Activated B cell treated with CpG ODN at 0.5 μM for 24 hours (primary cell): ENCODE measurements at places on chromosomes 5 and 9. TPM values are rescaled to one million over a fixed set of nuclear protein-coding genes. Genes with fewer than 3 reads are reported as not detected.

DNA sequence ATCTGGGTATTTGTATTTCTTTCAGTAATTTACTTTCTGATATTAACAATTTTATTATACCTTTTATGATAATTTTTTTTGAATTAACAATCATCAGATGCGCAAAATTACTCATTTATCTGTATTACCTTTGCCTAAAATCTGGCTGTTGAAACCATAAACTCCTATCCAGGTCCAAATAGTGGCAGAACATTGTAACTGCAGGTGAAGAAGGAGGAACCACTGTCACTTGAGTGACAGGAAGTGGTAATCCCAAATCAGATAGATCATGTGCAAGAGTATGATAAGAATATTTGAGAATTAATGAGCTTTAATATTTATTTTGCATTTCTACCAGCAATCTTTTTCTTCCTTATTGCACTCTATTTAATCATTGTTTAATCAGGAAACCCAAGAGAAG is 139.3 kb upstream of the TLE4 start:
- DNase-seq, result no peak

- DNase-seq, result no peak
Observed at GRCh38 chr9:130498298-130498917, 53.6 kb downstream of the ASS1 start.

DNA sequence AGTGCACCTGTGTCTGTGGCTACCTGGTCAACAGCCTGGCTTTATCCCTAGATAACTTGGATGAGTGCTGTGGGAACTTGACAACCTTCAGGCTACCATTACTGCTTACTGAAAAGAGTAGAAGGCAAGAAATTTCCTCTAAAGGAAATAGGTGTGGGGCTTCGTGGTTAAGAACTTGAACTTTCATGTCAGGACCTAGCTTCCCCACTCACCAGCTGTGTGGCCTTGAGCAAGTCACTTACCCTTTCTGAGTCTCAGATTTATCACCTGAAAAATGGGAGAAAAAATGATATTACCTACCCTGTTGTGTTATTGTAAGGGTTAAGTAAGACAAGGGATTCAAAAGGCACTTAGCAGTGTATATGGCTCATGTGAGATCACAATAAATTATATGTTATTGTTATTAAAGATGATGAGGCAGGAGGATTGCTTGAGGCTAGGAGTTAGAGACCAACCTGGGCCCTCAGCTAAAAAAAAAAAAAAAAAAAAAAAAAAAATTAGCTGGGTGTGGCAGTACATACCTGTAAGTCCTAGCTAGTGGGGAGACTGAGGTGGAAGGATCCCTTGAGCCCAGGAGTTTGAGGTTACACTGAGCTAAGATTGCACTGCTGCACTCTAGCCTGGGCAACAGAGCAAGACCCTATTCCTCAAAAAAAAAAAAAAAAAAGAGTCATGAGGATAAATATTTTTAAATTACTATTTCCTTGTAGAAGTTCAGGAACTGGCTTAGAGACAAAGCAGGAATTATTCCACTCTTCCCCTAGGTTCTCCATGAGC is 97.0 kb upstream of the SPRY4 start:
- no peak for DNase-seq

GRCh38 chr9:124320062-124320973 is 62.6 kb downstream of the NEK6 start:
- DNase-seq, result peak; percentile 36

DNA sequence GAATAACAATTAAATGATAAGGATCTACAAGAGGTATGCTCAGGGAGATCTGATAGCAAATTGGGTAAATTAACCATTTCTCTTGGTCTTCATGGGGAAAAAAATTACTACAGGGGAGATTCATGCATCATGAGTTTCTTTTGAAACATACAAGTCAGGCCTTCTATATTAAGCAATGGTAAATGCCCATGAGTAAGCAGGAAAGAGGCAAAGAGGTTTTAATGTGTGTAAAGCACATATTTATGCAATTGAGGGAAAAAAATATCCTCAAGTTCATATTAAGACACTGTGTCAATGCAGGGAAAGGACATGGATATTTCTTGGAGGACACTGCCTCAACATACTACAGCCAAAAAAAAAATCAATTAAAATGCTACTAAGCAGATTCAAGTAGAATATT is 73.4 kb upstream of the NR4A3 start:
- DNase-seq, result no peak

- DNase-seq, result no peak
Observed at GRCh38 chr5:2617461-2617860, 134.0 kb downstream of the IRX2 start.

DNA sequence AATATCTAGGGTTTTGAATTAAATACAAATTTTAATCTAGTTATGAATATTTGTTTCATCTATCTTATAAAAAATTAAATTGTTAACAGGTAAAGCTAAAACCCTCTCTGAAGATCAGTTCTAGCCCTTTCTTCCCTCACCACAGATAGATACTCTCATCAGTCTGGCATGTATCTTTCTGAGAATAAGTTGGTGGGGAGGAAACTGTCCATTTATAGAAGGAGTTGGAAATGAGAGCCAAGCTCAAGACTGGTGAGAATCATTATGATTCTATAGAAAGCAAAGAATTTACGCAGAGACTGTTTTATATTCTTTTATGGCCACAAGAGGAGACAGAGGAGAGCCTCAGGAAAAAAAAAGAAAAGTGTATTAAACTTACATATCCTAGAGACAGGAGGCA is 59.0 kb downstream of the STARD4 start:
- no peak for DNase-seq

GRCh38 chr5:147464211-147464610 is 45.7 kb downstream of the DPYSL3 start:
- no peak for DNase-seq

- DNase-seq, result no peak
Observed at GRCh38 chr9:2677915-2678889, 39.1 kb upstream of the KCNV2 start.

DNA sequence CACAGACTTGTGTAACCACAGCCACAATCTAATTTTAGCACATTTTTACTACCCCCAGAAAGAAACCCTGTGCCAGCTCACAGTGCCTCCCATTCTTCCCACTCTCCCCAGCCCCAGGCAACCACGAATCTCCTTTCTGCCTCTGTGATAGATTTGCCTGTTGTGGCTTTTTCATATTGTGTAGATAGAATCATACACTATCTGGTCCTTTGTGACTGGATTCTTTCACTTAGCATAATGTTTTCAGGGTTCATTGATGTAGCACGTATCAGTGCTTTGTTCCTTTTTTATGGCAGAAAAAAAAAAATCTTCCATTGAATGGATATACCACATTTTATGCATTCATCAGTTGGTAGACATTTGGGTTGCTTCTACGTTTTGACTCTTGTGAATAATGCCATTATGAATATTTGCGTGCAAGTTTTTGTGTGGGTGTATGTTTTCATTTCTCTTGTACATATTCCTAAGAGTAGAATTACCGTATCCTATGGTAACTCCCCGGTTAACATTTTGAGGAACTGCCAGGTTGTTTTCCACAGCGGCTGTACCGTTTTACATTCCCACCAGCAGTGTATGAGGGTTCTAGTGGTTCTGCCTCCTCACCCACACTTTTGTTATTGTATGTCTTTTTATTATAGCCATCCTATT is 64.5 kb downstream of the RCL1 start:
- DNase-seq, result no peak

DNA sequence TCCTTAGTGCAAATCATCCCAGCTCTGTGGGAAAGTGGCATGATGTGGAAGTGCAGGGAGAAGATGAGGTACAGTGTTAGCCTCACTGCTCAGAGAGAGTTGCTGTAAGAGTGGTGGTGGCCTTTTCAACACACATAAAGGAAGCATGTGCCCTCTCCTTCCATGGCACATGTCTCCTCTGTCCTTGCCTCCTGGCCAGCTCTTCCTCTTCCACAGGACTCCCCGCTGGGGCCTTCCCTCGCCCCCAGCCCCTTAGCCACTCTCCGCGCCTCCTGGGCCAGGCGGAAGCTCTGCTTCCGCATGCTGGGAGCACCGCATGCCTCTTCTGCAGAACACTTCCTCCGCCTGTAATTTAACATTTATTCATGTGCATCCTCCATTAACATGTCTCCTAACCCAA is 4.8 kb upstream of the KCNMB1 start:
- no peak for DNase-seq

DNA sequence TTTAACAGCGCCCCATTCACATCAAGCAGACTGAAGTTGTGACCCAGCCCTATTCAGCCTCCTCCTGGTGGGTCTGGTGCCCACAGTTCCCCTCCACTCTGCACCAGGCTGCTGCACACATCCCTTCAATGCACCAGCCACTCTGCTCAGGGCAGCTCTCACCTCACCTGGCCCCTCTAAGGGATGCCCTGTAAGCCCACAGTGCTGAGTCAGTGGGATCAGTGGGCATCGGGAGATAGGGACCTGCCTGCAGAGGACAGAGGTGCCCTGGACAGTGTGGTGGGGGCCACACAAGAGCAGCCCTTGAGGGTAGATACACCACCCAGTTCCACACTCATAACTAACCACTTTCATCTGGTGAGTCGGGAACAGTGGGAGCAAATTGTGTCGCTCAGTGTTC is 38.3 kb upstream of the S1PR3 start:
- no peak for DNase-seq

DNA sequence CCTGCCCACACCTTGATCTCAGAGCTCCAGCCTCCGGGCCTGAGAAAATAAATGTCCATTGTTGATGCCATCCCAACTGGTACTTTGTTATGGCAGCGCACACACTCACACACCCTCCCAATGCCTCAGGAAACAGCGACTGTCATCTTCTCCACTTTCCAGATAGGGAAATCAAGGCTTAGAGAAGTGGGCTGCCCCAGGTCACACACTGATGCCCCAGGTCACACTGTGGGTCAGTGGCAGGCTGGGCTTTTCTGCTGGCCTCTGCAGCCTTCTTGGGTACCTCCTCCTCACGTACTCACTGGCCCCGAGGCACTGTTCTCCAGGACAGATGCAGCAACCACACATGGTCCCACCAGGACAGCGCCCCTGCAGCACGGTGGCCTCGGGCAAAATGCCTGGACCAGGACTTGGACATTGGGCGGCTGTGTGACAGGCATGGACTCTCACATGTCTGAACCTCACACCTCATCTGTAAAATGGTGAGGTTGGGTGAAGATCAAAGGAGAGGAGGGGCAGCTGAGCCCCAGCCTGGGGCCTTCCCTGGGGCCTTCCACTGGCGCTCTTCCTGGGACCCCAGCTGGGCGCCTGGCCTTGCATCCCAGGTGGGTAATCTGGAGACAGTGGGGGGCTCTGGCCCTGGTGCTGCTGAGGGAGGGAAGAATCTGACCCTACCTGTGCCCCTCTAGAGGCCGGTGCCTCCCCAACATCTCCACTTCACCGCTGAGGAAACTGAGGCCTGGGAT is 156.0 kb downstream of the COL23A1 start:
- no peak for DNase-seq

- no peak for DNase-seq
Observed at GRCh38 chr5:151174612-151175101, 17.1 kb upstream of the ANXA6 start.

GRCh38 chr5:108919591-108920326 is 172.1 kb downstream of the FER start:
- no peak for DNase-seq

GRCh38 chr9:129677456-129677855 is 12.0 kb downstream of the PRRX2 start:
- no peak for DNase-seq

- DNase-seq, result no peak
Observed at GRCh38 chr9:33791117-33791516, 4.2 kb upstream of the PRSS3 start.

GRCh38 chr9:7238247-7238637 is 480.5 kb downstream of the KDM4C start:
- DNase-seq, result no peak

DNA sequence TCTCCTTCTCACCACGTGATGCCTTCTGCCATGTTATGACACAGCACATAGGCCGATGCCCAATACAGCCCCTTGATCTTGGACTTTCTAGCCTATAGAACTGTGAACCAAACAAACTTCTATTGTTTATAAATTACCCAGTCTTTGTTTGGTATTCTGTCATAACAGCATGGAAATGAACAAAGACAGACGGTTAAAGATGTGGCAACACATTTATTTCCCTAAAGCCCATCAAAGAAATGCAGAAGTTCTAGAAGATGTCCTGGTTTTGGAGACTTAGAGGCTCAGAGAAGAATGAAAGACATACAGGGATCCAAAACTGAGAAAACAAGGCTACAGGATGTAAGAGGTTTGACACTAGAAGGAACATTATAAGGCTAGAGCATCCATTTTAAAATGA is 600.8 kb upstream of the DAB2 start:
- DNase-seq, result no peak

- DNase-seq, result no peak
Observed at GRCh38 chr5:32249668-32250067, 63.1 kb downstream of the MTMR12 start.

DNA sequence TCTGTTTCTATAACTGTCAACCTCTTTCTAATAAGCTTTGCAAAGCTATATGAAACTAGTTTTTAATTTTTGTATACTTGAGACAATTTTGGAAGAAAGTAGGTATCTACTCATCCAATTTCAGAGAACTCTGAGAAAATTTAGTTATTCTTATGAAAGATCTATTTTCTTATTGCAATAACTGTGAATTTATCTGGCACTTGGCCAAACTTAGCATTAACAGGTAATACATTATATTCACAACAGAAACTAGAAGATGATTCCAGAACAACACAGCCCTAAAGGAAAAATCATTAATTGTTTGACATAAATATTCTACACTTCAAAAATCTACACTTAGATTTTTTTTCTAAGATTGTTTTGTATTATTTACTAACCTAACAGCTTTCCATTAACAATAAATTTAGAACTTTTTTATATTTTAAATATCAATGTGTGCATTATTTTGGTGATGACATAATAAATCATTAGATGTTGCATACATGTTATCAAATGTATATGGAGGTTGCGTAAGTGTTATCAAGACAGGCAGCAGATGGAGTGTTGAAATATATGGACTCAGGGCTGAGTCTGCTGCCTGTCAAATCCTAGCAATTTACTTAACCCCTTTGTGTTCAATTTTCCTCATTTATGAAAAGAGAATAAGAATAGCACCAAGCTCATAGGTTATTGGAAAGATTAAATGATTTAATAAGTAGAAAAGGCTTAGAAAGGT is 141.8 kb downstream of the MUSK start:
- no peak for DNase-seq

GRCh38 chr9:134939080-134939733 is 21.5 kb upstream of the FCN1 start:
- no peak for DNase-seq

DNA sequence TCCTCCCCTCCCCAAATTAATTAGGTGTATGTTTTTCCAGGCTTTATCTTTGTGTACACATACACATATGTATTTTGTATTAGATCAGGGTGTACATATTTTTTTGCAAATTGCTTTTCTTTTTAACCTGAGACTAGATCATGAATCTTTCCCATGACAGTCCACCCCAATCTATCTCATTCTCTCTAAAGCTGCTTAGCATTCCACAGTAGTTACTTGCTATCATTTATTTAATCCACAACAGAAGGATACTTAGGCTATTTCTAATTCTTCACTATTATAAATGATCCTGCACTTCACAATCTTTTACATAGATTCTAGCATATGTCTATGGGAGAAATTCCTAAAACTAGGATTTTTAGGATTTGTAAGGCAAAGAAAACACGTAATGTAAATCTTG is 43.9 kb downstream of the SH3RF2 start:
- no peak for DNase-seq

- DNase-seq, result no peak
Observed at GRCh38 chr5:93303291-93303691, 277.7 kb downstream of the NR2F1-AS1 start.

- no peak for DNase-seq
Observed at GRCh38 chr9:125325826-125326225, 64.2 kb downstream of the GAPVD1 start.

Gene CDH10
- not detected in 2 replicates for total RNA-seq

Gene RMRP
- 8,247 and 9,516 TPM in 2 replicates for total RNA-seq

Gene GNAQ
- total RNA-seq, result 0.20 and 0.64 TPM in 2 replicates

Gene TNFSF15
- total RNA-seq, result 0.10 and 0.22 TPM in 2 replicates

Gene RAI14
- 1.1 and 1.6 TPM in 2 replicates for total RNA-seq

Gene HAVCR2
- total RNA-seq, result 0.64 and 0.84 TPM in 2 replicates

Gene LECT2
- not detected in 2 replicates for total RNA-seq
